Astrocyte (in vitro differentiated cells and primary cell): ENCODE measurements at places on chromosomes 5 and 9. TPM values are rescaled to one million over a fixed set of nuclear protein-coding genes. Genes with fewer than 3 reads are reported as not detected.
A peak's percentile ranks its signal among the peaks of the same experiment; 100 is the strongest.

FBLL1 gene
- 3.3 and 4.5 TPM in 2 replicates for total RNA-seq

IL3 gene
- not detected in 2 replicates for total RNA-seq

LOX gene
- 1,150 and 1,249 TPM in 2 replicates for total RNA-seq

LECT2 gene
- total RNA-seq: not detected in 2 replicates

FGF1 gene
- 42.2 and 70.9 TPM in 2 replicates for total RNA-seq

ANKH gene
- 15.8 and 20.3 TPM in 2 replicates for total RNA-seq

GRCh38 chr5:4772591-4772990, 367.5 kb upstream of the ADAMTS16 start:
- DNase-seq: no peak

DNA sequence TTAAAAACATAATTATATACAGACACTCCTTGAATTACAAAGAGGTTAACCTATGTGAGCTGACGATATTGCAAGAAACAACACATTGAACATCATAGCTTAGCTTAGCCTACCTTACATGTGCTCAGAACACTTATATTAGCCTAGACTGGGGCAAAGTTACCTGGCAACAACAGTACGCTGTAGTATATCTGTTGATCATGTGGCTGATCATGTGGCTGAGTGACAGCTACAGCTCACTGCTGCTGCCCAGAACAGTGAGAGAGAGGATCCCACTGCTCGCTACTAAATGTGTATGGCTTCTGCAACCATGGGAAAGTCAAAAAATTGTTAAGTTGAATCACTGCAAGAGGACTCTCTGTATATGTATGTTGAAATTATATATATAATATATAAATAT, 169.9 kb downstream of the CDH9 start:
- no peak for DNase-seq

DNA sequence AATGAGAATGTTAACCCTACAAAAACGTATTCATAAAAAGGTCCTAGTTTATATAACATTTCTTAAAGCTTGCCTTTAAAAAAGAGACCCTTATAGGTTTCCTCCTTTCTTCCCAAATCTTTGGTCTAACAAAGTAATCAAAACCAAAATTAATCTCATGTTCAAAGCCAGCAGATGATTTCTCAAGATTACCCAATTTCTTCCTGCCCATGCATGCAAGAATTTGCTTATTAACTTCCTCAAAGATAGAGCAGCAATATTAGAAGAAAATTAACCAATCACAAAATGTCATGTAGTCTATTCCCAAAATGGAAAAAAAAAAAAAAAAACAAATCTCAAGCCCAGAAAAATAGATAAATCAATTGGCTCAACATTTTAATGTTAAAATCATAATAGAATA, 114.9 kb downstream of the MLLT3 start:
- DNase-seq: no peak

- peak; percentile 29 for DNase-seq
Measured at GRCh38 chr5:2658881-2659470, 92.5 kb downstream of the IRX2 start.

DNA sequence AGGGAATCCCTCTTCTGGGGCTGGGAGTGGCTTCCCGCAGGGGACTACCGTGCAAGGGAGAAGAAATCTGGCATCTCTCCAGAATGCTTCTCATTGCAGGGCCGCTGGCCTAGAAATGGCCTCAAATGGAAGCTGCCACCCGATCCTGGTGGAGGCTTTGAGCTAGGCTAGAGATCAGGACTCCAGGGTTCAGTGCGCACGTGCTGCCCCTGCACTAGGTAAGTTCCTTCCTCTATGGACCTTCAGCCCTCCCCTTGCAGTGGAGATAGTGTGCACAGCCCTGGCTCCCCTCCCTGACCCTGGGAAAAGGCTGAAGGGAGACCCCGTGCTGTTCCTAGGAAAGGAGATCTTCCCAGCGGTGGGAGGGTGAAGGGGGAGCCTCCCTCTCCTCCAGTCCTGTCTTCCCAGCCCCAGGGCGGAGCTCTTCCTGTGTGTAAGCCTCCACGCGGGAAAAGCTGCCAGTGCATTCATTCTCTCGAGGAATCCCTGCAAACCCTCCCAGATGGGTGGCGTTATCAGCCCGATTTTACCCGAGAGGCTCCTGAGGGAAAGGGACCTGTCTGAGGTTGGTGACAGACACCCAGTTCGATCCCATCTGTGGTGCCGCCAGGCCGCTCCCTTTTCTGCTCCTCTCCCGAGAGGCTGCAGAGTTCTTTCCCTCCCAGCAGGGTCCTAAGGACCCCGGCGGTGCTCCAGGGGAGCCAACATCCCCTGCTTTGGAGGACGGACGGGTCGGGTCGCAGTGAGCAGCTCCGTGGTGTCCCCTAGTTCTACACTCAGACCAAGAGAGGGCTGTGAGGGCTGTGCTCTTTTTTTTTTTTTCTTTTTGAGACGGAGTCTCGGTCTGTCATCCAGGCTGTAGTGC, 1.4 kb upstream of the CERCAM start:
- DNase-seq: no peak

- no peak for DNase-seq
Measured at GRCh38 chr9:98134702-98135557, 15.9 kb upstream of the TRIM14 start.

GRCh38 chr5:123810253-123810652, 298.3 kb downstream of the CSNK1G3 start:
- DNase-seq: no peak

DNA sequence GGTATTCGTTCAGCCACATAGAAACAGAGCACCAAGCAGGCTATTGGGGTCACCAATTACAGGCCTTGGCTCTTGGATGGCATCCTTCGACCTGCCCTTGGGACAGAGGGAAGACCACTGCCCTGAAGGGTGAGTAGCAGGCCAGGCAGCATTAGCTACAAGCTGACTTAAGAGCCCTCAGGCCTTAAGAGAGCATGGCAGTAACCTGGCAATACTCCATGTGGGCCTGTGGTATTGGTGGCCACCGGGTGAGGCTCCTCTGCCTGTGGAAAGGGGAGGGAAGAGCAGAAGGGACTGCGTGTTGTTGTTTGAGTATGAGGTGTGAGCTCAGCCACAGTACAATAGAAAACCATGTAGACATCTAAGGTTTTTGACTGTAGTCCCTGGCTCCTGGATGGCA, 170.6 kb downstream of the MCTP1 start:
- DNase-seq: no peak

- no peak for DNase-seq
Measured at GRCh38 chr9:81814401-81814793, 113.8 kb upstream of the SPATA31D4 start.
